ENCODE measurements at places on chromosomes 1 and 21.

- DNase-seq: no peak
These were observed 318.1 kb downstream of the USP25 start for GRCh38 chr21:16047904-16048303.

- DNase-seq: peak; percentile 54
These were observed 92.8 kb upstream of the CACNA1E start for GRCh38 chr1:181390410-181391077.

DNA sequence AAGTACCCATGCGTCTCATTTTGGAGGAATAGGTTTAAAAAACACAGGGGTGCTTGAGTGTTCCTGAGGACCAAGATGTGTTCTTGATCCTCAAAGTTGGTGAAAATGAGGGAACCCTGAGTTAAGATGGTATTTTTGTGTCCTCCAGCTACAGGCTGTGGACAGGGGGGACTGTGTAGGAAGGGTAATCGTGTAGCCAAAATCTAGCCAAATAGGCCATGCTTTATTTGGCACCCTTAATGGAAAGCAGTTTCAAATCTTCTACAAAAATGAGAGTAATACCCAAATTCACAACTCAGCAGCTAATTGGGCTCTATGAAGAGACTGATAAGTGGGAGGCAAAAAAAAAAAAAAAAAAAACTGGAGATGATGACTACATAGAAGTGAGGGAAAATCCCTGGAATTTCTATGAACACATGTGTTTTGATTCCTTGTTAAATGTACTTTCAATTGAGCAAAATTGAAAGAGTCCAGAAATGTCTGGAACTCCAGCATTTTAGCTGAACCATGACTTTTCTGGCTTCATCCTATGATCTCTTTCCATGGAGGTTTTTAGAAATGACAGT is 470 bp downstream of the HSD11B1 start:
- no peak for DNase-seq

DNA sequence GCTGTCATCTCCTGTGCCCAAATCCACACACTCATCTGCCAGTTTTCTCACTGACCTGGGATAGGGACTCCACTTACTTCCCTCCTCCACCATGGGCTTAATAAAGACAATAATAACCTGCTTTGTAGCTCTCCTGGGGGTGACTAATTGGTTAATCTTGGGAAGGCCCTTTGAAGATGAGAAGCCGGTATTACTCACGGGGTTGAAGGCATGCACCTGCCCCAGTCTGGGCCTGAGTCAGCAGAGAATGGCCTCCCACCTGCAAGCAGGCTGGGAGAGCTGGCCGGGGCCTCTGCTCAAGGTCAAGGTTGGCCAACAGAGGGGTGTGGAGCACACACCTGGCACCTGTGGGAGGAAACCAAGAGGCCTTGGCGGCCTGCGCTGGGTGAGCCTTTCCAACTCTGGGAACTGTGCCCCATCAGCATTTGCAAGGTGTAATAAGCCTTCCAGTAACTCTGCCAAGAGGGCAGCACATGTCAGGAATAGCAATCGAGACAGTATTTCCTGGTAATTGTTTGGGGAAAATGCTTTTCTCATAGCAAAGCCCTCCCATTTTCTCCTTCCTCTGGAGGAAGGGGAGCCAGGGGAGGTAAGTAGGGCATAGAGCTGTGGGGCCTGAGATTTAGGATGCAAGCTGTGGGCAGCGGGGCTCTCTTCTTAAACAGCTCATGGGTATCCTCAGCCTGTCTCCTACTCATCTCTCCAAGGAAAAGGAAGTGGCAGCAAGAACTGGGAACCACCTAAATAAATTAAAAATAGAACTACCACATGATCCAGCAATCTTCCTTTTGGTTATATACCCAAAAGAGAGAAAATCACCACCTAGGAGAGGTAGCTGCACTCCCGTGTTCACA is 49.0 kb downstream of the TOMM20 start:
- DNase-seq: peak; percentile 41

DNA sequence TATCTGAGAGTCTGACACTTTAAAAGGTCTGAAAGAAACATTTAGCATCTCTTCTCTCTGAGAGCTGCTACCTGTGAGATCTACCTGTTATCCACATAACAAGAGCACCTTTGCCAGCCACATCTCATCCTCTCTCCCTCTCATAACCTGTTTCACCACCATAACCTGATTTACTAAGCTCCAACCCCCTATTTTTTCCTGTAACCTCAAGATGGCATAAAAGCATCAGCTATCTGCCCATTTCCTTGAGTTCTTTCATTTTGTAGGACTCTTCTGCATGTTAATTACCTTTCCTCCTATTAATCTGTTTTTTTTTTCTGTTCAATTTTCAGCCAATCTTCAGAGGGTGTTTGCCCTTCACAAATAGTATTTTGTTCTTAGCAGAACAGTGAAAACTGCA is 136.5 kb upstream of the KCNK1 start:
- no peak for DNase-seq

DNA sequence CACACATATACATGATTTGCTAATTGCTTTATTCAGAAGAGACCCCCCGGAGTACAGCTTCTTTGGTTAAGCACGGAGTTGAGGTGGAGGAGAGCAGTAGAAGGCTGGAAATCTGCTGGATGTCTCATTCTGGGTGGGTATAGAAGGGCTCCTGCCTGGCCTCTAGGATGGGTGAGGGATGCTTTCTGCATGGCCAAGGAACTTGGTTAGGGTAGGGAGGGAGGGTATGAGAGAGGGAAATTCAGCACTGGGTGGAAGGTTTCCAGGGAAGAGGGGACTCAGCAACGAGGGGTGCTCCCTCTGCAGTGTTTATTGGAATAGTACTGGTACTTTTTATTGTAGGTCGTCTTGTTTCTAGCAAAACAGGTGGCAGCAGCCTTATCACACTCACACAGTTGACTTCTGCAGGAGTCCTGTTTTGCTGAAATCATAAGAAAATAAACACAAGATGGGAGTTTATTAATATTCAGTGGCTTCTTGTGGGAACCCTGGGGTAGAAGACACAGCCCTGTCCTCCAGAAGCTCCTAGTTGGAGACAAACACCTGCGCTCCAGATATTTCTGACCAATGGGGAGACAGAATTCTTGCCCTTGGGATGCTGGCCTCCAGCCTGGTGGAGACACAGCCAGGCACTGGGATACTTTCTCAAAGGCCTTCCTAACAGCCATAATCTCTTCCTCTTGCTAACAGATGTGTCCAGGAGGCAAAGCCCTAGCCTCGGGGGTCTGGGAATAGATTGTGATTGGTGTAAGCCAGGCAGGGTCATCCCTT is 3.8 kb downstream of the PLA2G2A start:
- no peak for DNase-seq

- DNase-seq: no peak
These were observed 2.0 kb upstream of the RCC2 start for GRCh38 chr1:17441265-17441992.

DNA sequence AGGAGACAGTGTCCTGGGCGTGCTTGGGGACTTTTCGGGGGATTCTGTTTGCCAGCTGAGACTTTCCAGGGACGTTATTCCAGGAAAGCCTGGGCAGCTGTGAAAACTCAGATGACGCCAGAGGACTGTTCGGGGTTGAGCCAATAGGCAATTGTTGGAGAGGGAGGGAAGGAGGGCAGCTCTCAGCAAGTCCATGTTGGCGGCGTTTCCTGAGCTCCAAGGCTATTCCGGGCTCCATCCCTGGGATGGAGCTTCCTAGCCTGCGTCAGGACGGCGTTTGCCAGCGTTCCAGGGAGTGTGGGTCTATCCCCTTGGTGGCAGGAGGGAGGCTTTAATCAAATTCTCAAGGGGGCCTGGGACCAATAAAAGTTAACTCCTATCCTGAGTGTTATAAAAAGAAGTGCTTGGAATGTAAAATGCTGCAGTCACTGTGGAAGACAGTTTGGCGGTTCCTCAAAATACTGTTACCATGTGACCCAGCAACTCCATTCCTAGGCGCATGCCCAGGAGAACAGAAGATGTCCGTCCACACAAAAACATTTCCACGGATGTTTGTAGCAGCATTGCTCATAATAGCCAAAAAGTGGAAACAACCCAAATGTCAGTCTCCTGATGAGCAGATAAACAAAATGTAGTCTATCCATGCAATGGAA is 15.2 kb downstream of the SLC27A3 start:
- DNase-seq: peak; percentile 50

GRCh38 chr1:158685085-158685484 is 1.4 kb downstream of the SPTA1 start:
- DNase-seq: no peak

GRCh38 chr1:212955961-212956620 is 5.8 kb downstream of the VASH2 start:
- DNase-seq: no peak

GRCh38 chr1:219414250-219414649 is 198.7 kb downstream of the ZC3H11B start:
- DNase-seq: peak; percentile 53

- no peak for DNase-seq
These were observed 500.3 kb upstream of the C1orf87 start for GRCh38 chr1:60573726-60574409.

DNA sequence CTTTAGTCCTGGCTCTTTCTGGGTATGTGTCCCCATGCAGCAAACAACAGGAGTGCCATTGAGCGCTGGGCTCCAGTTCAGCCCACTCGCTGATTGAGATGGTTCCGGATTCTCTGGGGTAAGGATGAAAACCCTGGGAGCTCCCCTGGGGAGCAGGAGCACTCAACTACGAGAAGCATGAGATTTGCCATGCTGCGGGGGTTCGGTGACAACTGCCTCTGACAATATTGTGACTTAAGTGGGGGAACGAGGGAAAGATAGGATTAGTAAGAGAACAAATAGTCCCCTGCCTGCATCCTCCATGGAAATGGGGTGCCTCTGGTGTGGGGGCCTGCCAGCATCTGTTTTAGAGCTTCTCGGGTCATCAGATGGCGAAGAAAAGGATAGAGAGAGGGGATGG is 123.6 kb upstream of the IPO9 start:
- no peak for DNase-seq

DNA sequence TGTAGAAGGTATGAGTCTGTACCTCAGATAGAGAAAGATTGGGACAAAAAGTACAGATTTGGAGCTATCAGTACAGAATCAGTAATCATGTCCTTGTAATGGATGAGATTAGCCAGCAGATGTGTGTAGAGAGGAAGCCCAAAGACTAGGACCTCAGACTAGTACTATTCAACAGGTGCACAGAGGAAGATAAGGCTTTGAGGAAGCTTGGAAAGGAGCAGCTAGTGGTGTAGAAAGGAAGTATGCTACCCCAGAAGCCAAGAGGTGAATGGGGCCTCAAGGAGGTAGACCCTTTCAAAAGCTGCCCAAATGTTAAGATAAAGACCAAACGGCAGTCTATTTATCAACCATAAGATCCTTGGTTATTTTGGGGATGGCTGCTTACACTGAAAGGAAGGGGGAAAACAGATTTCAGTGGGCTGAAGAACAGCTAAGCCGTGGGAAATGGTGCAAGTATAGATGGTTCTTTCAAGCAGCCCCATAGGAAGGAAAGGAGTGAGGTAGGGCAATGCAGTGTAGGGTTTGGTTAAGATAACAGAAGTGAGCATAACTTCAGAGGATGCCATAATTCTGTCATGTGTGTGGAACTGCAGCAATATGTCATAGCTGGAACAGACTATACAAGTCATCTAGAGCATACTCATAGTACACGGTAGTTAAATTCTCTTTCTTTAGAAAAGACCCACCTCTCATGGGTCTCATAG is 221.7 kb downstream of the HHIPL2 start:
- DNase-seq: no peak
